Right kidney (tissue), 9 donors: ENCODE measurements at places on chromosomes 2 and 18.

- DNase-seq, result no peak
These were observed 2.1 kb upstream of the PARD6G start for GRCh38 chr18:80249217-80250093.

DNA sequence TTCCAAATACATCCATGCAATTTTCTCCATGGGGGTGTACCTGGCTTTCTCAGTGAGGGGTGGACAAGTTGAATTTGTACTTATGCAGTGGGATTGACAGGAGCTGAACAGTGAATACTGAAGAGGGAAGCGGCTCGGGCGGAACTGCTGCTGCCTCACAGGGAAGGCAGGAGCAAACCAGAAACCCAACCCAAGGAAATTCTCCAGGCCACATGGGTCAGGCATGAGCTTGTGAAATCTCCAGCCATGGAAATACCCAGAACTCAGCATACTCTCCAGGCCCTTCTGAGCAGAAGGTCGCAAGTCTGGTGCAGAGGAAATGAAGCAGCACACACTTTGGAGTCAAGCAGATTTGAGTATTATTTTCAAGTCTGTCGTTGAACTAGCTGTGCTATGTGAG is 26.5 kb upstream of the INO80C start:
- DNase-seq, result no peak

DNA sequence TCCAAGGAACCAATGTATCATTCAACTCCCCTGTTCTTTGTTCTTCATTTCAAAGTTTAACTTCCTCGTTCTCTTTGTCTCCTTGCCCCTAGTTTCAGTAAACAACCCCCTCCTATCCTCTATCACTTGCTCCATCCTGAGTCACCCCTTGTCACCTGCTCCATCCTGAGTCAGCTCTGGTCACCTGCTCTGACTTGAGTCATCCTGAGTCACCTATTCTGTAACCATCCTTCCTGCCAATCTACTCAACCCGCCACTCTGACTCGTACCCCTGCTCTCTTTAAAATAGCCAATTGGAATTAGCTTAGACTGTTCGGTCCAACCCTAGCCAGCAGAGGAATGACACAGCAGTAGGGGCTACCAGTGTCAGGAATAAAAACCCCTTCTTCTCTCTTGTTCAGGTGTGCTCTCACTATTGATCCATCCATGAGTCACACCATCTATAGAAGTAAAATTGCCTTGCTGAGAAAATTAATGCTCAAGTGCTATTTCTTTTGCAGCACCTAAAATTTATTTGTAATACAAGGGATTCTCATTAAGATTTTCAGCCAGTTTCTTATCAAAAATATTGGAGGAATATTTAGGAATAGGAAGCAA is 326.8 kb downstream of the AKAIN1 start:
- DNase-seq, result no peak

DNA sequence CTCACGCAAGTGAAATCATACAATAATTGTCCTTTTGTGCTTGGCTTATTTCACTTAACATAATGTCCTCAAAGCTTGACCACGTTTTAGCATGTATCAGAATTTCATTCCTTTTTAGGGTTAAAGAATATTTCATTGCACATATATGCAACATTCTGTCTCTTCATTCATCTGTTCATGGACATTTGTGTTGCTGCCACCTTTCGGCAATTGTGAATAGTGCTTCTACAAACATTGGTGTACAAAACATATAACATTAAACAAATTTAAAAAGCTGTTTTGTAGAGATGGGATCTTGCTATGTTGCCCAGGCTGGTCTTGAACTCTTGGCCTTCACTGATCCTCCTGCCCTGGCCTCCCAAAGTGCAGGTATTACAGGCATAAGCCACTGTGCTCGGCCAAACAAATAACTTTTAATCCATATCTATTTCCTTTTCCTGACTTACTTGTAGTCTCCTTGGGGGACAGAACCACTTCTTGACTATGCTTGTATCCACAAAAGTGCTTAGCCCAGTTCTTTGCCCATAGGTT is 209.3 kb downstream of the SLC4A3 start:
- DNase-seq, result no peak

GRCh38 chr2:113201496-113202304 is 27.9 kb downstream of the PSD4 start:
- no peak for DNase-seq

- DNase-seq, result no peak
These were observed 250.0 kb downstream of the SOX11 start for GRCh38 chr2:5942204-5942603.

GRCh38 chr2:60548845-60549237 is 4.6 kb downstream of the BCL11A start:
- DNase-seq, result no peak

DNA sequence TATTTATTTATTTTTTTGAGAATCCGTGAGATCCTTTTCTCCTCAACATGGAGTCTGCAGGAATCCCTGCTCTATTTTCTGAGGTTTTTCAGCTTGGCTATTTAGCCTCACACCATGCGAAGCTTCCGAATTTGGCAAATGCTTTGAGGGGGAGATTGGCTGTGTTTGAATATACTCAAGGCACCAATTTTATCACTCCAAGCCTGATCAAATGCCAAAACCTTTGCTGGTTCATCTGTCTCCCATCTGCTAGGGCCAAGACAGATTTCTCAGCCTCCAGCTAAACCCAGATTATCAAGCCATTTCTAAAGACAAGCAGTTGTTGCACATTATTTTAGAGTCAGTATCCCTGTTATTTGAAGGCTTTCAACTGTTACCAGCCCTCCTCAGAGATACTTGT is 295.7 kb downstream of the XIRP2 start:
- no peak for DNase-seq

DNA sequence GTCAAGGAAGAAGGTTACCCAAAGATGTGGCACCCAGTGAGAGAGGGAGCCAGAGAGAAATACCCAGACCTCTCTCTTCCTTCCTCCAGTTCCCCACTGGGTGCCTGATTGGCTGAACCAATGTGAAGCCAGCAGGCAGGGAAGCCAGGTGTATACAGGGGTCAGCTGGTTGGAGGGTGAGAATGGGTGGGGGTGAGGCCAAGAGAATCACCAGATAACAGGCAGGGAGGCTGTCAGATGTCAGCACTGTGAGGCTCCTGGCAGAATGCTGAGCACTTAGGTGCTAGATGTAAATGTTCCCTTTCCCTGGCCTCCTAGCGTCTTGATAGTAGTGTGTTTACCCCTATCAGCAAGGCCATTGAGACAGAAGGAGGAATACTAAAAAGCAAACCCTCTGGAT is 104.0 kb upstream of the MGAT5 start:
- DNase-seq, result no peak
